Upper lobe of left lung (tissue), 6 donors: ENCODE measurements at places on chromosomes 11 and 22. TPM values are rescaled to one million over a fixed set of nuclear protein-coding genes. Genes with fewer than 3 reads are reported as not detected.

DRICH1 gene
- 0.81 TPM for total RNA-seq

CEP57 gene
- 33.4 TPM for total RNA-seq

FOLR3 gene
- total RNA-seq: not detected

NOX4 gene
- 6.4 TPM for total RNA-seq

RIMBP3C gene
- 0.11 TPM for total RNA-seq

DNA sequence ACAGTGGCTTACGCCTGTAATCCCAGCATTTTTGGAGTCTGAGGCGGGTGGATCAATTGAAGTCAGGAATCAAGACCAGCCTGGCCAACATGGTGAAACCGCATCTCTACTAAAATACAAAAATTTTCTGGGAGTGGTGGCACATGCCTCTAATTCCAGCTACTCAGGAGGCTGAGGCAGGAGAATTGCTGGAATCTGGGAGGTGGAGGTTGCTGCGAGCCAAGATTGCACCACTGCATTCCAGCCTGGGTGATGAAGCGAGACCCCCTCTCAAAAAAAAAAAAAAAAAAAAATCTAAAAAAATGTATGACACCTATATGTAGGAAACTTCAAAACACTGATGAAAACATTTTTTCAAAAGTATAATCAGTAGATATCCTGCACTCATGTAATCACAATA lies 242.7 kb upstream of the CHORDC1 start:
- DNase-seq: no peak

GRCh38 chr11:25981998-25982397 lies 349.9 kb upstream of the ANO3 start:
- no peak for DNase-seq

DNA sequence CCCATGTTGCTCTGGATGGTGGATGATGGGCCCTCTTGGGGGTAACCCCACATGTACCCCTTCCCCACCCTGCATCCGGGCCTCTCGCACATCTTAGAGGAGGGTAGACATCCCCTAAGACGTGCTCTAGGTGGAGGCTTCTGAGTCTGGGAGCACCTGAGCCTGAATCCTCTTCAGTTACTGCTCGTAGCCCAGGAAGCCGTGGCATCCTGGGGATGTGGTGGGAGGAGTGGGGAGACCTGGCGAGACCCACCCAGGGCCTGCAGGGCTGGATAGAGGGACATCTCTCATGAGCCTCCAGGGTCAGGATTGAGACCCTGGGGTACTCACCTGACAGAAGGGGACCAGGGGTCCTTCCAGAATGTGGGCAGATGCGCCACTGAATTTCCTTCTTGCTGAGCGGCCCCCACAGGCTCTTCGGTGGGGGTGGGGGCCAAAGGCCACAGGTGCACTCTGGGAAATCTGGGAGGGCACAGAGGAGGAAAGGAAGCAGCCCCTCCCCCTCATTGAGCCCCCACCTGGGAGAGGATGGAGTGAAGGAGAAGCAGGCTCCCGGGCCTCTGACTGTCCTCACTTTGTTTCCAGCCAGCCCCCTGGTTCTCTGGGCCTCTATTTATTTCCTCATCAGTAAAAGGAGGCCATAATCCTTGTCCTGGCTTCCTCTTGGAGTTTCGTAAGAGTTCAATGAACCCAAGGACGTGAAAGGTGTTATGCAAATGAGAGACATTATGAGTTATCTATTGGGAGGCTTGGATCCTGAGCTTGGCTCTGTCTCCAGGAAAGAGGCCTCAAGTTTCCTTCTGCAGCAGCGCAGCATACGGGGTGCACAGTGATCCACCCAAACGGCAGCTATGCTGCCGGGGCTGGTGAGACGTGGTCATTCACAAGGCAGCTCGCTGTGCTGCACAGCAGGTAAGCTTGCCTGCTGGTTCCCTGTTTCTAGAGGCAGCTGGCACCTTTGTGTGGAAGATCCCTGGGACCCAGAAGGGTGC lies 31.2 kb downstream of the KCNJ4 start:
- DNase-seq: no peak

DNA sequence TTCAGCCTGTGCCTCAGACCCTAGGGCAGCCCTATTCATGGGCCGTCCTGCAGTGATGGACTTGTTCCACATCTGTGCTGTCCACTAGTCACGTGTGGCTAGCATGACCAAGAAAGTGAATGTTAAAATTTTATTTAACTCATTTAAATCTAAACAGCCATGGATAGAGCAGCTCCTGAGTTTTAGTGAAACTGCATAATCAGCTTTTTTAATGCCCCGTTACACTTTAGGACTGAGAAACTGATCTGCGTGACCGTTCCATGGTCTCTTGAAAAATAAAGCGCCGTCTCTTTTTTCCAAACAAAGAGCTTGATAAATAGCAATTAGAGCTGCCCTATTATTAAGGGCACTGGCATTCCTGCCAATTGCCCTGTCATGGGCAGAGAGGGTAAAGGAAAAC lies 76.5 kb upstream of the SNX19 start:
- no peak for DNase-seq

DNA sequence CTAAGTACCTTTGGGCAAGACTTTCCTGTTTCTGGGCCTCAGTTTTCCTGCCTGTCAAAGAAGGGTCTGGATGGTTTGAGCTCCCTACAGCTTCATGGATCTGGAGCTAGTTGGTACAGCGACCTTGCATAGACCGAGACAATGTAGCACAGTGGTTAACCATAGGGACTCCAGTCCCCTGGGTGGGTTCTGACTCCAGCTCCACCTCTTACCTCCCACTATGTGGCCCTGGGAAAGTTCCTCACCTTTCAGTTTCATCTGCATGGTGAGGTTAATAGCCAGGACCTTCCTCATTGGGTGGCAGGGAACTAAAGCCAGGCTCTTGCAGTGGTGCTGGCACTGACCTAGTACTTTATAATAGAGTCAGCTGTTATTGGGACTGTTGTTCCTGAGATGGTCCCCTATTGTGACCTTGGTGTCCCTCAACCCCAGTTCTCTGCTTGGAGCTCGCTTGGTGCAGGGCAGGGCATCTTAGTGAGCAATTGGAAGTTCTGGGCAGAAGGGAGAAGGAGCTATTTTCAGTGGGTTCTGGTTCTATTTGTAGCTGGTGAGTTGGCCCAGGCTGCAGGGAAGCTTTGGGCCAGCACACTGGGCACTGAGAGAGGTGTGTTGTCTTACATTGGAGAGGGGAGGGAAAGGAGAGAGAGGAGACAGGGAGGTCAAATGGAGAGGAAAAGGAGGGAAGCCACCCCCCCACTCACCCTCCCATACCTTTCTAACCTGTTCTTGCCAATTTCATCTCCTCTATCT lies 10.7 kb upstream of the MTMR3 start:
- DNase-seq: no peak

- no peak for DNase-seq
Observed at GRCh38 chr11:120689596-120690275, 178.2 kb downstream of the GRIK4 start.

DNA sequence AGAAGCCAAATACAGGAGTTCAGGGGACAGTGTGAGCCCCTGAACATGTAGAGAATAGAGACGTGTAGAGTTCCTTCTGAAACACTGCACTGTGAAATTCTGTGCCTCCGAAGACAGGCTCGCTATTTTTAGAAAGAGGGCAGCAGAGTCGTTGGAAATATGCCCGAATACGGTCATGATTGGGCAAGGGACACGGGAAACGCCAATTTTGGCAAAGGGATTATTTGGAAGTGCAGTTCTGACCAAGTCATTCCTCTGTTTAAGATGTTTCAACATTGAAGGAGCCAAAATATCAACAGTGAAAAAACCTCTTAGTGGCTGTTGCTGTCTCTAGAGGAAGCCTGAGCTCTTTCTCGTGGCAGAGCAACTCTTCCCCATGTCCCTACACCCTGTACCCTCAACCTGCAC lies 9.5 kb upstream of the CBX6 start:
- no peak for DNase-seq

DNA sequence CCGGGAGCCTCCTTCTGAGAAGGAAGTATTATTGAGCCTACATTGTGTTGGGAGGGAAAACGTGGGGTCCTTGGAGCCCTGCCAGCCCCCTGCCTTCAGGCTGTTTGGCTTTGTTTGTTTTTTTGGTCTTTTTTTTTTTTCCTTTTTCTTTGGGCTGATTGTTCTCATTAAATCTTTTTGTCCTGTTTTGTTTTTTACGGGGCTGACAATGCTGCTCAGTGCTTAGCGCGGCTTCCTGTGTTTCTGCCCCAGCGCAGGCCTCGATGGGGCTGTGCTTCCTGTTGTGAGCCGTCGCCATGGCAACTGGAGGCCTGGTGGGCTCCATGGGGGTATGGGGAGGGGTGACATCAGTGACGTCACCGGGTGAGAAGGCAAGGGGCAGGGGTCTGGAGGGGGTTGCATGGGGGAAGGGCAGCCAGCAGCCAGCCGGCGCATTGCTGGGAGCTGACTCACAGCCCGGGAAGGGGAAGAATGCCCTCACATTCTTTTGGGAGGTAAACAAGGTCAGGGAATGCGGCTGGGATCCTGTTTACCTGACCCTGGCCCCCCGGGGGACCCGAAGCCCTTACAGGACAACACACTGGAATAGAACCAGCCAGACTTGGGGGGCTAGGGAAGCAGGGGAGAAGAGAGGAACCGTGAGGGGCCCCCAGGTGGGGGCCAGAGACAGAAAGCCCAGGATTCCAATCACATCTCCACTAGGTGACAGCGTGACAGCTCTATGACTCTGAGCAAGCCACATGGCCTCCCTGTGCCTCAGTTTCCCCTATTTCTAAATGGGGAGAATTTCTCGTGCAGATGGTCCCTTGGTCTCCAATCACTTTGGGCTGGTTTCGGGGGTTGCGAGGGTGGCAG lies 22.2 kb upstream of the CBX7 start:
- DNase-seq: peak; percentile 82
